Stimulated activated CD8-positive, alpha-beta memory T cell treated with anti-CD3 and anti-CD28 coated beads, Interleukin-12 subunit alpha, Interleukin-12 subunit beta, amount 100 ng/mL, for 4 hours (primary cell): ENCODE measurements at places on chromosomes 5 and 9.

DNA sequence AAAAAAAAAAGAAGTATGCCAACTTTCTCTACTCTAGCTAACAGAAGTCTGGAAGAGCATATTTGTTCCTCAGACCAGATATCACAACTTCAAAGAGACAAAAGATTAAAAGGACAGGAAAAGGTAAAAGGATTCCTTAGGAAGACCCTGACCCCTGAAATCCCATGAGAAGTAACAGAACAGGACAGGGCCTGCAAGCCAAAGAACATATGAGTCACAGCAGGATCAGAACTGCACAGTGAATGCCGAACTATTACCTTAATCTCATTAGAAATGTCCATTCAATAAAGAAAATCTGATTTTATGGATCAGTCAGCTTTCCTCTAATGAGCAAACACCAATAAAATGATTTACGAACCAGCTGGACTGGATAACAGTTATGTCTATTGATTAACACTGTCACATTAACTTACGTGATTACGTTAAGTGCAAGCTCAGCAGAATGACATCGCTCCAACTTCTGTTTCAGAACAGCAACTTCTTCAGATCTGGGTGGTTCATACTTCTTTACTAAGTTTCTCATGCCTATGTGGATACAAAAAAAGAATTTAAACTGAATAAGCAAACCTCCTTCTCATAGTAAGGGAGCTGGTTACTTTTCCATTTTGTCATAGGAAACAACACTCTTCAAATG lies 13.6 kb downstream of the CCNH start:
- DNase-seq, result no peak

DNA sequence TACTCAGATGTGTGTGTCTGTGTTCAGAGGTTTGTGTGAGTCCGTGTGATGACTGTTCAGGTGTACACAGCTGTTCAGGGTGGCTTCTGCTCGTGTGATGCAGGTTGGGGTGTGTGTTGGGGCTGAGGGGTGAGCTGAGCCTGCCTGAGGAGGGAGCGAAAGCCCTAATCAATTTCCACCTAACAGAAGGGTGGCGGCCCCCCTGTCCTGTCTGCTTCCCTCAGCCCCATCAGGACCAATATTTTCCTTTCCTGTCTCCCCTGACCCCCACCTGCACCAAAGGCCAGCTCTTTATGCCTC lies 30.2 kb downstream of the LHX2 start:
- no peak for DNase-seq

DNA sequence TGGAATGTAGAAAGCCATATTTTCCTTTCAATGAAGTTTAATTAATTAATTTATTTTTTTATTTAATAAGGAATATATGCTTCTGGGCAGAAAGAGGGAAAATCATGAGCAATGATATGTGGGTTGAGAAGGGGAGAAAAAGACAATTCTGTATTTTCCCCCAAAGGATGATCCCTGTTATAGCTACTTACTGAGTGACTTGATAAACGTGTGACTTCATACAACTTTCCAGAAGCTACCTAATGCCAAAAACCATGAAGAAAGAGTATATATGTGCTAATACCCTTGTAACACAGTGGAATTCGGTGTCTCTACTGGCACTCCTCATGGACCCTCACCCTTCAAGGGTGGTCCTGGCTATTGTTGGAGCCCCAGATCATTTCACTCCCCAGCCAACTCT lies 335.0 kb upstream of the KLF4 start:
- no peak for DNase-seq

GRCh38 chr5:54311176-54311677 lies 854 bp upstream of the ARL15 start:
- no peak for DNase-seq

DNA sequence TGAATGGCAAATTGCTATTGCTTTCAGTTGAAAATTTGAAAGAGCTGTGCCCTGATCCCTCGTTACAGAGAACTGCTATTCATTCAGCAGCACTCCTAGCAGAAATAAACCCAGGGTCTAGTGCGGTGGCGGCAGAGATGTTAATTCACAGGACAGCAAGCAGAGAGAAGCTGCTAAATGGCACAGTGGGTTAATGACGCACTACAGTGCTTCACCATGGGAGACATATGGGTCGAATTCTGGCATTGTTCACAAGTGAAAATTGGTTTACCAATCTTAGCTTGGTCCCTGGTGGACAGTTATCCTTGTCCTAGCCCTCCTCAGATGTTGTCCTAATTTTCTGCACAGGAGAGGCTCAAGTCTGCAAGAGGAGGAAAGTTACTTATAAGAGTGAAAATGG lies 807.4 kb downstream of the TLE1 start:
- DNase-seq, result no peak

DNA sequence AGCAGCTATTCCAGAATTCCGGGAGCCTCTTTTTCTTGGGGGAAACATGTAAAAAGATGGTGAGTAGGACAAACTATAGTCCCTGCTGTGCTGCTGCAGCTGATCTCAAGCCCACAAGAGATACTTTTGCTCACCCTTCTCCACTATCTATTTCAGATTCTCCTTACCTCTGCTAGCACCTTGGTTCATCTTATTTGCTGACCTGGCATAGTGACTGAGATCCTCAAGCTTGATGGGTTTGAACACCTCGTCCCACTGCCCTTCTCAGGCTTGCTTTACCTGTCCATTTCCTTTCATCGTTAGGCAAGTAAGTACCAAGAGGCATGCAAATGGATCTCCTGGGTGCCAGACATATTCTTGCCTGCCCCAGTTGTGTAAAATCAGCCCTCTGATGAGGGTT lies 338.4 kb upstream of the SMARCA2 start:
- no peak for DNase-seq

DNA sequence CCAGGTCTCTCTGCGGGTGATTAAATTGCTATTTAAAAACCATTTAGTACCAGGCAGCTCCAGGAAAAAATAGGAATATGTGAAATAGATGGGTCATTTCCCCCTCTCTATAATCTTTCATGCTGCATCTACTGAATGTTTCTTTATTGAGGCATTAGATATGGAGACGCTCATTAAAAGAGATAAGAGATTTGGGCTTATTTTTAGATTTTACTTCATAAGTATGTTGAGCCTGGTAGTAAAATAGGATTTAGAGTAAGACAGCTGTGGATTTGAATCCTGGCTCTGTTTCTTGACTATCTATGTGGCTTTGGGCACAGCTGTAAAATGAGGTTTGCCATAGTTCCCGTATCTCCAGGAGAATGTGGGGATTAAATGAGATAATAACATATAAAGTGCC lies 451.0 kb upstream of the GRIA1 start:
- DNase-seq, result no peak

DNA sequence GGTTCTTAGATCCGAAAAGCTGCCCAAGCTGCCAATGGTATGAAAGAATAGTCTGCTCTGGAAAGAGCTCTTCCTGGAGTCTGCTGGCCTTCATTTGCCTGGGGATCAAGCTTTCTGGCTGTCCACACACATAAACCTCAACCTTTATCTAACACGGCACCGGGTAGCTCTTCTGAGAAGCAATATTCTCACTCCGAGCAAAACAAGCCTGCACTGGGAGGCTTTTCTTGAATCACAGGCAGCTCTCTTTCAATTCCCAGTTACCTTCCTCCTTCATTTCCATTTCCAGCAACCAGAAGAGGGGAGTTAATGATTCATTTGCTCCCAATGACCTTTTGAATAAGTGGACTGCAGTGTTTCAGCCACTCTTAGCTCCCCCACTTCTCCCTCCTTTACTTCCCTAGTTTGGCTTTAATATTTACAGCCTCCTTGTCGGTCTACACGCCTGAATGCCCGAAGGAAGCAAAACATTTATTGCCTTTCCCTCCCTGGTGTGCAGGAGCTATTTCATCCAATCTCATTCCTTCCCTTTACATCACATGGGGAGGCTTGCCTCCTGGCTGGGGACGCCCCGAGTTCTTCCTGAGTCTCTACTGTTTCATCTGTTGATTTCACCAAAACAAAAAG lies 187.1 kb downstream of the ARHGEF28 start:
- no peak for DNase-seq

- no peak for DNase-seq
Measured at GRCh38 chr9:33270146-33270545, 5.3 kb downstream of the CHMP5 start.

DNA sequence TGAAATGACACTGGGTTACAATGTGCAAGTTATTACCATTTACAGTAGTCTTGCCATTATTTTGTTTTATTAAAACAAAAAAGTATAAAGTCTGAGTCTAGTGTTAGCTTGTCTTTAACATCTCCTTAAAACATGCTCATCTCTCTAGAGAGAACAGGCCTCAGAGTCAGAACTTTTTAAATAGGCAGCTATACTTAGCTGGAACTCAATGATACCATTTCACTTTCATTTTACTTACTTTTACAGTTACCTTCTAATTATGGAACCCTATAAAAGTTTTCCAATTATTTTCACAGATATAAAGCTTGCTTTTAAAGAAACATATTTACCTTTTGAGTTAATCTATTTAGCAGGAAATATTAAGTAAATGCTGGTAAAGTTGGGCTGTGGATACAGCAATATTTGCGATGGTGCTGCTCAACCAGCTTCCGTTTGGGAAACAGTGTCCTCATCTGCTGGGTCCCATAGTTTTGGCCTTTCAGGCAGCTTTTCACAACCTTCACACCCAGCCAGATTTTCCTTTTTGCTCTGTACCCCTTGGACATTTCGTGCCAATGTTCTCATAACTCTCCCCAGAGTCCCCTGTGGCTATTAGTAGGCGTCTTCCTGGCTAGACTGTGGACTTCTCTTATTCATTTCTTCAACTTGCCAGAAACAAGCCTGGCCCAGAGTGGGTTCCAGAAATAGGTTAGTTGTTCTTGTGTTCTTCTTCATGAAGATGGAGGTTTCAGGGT lies 36.3 kb upstream of the UBTD2 start:
- no peak for DNase-seq

DNA sequence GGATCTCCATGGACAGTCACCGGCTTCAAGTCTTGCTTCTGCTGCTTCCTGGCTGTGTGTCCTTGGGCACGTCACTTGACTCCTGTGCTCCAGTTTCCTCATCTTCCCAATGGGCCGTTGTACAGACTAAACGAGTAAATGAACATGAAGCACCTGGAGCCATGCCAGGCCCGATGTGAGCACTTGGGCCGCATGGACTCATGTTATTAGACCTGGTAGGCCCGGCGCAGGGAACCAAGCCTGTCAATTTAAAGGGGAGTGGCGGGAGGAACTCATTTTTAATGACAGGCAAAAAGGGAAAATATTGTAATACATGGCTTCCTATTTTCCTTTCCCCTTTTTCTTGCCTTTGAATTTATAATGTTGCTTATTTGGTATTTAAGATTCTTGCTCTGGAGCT lies 47.5 kb downstream of the TENT4A start:
- DNase-seq, result no peak

DNA sequence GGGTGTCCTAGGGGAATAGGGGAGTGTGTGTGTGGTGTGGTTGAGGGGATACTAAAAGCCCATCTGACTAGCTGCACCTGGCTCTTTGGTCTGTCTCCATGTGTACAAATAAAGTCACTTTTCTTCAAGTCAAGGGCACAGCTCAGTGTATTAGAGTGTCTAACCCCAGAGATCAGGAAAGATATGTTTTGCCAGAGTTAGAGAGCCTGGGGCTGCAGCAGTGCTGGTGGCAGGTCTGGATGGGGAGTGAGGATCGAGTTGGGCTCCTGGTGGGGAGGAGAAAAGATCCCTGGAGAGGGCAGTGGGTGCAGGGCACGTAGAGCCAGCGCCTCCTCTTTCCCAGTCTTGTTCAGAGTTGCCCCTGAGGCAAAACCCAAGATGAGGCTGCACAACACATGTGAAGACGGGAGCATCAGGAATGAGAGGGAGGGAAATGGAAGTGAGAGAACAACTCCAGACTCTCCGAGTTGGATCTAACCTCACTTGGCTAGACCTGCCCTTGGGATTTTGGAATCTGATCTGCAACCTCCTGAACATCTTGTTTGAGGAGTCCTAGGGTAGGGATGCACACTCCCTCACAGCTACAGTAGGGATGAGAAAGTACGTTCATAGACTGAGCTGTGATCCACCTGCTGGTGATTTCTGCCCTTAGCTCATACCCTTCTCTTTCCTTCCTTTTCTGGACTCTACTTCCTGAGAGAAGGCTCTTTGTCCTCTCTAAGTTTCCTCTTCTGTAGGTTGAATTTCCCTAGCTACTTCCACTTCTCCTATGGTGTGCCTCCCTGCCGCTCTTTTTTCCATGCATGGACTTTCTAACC lies 309.9 kb downstream of the ZSWIM6 start:
- DNase-seq, result no peak

DNA sequence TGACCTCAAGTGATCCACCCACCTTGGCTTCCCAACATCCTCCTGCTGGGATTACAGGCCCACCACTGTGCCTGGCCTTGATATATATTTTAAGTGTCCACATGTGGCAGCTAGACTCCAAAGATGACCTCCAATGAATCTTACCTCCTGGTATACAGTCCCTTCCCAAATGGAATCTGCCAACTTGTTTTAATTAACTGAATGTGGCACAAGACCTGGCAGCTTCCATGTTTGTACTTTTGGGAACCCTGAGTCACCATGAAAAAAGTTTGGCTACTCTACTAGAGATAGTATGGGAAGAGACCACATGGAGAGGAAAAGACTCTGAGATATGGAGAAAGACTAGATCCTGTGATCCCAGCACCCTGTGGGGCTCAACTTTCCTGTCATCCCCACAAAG lies 42.5 kb downstream of the CCL28 start:
- DNase-seq, result no peak

DNA sequence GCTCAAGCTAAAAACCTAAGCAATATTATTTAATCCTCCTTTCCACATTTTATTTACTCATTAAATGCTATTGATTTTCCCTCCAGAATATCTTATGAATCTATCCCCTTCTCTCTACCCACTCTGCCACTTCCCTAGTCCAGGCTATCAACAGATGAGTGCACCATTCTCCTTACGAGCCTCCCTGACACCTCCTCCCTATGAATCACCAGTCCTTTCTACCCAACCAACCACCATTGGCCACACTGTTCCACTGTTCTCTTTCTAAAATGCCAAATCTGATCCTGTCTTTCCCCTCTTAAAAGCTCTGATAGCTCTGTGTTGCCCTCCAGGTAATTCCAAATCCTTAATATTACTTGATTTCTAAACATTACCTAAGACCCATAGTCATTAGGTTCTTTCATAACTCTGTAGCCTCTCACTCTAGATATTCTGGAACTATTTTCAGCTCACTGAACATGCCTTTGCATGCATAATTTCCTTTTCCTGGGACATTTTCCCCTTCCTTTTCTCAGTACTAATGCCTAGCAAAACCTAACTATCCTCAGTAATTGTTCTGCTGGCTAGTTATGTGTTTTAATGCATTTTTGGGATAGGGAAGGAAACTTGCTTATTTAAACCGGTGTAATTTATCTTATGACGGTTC lies 126.3 kb downstream of the UNC13B start:
- DNase-seq, result no peak

DNA sequence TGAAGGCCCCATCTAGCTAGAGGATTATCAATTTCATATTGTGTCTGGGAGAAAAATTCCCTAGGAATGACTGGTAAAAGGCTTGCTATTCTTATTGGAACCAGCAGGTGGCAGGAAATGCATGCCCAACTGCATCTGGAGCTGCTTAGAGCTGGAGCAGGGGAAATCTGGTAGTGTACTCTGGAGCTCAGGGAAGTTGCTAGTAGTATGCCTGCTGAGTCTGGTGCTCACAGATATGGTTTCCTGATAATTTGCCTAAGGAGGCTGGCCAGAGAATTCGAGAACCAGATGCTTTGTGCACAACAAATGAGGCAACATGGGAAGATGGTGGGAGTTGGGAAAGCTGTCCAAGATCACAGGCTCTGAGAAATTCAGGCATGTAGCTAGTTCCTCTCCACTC lies 53.7 kb downstream of the G3BP1 start:
- no peak for DNase-seq
